ENCODE measurements at places on chromosomes 7 and 10.
A peak's percentile ranks its signal among the peaks of the same experiment; 100 is the strongest.

- no peak for DNase-seq
These were observed 370.5 kb upstream of the NPVF start for GRCh38 chr7:25598765-25599164.

DNA sequence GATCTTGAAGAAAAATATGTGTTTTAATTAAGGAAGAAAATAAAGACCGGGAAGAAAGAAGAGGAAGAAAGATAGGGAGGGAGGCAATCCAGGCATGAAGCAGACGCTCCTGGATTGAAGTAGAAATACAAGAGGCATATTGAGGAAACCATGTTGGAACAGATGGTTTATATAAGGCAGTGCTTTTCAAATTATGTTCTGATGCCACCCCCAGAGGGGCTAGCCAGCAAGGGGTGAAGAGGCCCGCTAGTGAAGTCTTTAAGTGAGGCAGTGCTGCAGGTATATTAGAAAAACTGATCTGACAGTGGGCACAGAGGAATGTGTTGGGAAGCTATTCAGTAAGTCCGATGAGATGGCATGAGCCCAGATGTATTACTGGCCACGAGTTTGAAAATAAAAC lies 40.1 kb downstream of the REEP3 start:
- DNase-seq: no peak

- peak; percentile 52 for DNase-seq
These were observed 261.2 kb upstream of the SEMA3A start for GRCh38 chr7:84455788-84456187.

DNA sequence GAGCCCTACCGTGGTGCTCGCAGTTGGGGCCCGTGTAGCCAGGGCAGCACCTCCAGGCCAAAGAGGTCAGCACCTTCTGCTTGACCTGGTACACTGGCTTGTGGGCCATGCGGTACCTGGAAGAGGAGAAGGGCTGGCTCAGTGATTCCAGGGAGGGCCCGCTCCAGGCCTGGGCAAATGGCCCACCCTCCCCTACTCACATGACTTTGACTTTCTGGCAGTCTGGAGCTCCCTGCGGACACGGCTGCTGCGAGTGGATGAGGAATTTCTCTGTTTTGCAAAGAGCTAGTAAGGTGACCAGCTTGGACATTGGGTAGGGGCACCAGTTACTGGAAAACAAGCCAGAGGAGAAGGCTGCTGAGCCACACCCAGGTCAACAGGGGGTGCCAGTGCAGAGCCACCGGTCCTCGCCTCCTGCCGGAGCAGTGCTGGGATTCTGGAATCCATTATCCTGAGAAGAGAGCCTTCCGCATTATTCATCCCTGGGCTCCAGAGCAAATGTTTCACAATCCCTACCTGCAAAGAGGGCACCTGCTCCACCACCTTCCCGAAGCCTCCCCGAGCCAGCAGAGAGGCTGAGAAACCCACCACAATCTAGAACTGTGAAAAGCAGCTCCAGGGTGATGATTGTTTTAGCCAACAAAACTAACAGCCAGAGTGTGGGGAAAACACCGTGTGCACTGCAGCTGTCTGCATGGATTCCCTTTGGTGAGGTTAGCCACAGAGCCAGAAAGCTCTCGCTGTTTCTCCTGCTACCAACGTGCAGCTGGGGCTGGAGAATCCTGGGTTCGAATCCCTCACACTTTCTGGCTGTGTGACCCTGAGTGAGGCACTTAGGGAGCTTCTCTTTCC lies 11.8 kb downstream of the MMRN2 start:
- DNase-seq: peak; percentile 38

DNA sequence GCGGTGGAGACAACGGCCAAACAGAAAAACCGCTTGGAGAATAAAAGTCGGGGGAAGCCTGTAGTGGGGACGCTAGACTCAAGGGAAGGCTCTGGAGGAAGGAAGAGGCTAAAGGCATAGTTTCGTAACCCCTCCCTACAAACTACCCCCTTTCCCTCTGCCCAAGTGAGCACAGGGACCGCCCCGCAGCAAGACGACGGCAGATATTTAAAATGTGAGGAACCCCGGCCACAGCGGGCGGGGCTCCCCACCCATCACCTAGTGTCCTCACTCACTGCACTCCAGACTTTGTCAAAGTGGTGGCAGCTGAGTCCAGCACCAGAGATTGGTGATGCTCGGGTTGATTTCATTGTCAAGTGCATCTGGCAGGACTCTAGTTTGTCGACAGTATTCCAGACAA lies 69.1 kb downstream of the PRKAG2 start:
- no peak for DNase-seq

DNA sequence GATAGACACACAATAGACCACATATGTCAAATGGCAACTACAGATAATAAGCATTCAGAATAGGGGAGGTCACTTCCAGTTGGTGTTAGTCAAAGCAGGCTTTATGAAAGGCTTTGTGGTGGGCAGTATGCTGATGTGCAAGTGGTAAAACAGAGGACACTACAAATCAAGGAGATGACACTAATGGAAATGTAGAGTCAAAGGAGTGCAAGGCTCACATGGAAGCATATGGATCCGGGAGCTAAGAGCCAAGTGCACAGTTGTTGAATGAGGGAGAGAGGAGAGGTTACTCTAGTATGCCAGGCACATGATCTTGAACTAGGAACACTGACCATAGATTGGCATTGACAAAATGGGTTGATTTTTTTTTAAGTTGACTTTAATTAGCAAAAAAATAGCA lies 62.7 kb downstream of the GRM3 start:
- DNase-seq: no peak

- DNase-seq: no peak
These were observed 9.7 kb downstream of the EIF4H start for GRCh38 chr7:74183653-74184450.

DNA sequence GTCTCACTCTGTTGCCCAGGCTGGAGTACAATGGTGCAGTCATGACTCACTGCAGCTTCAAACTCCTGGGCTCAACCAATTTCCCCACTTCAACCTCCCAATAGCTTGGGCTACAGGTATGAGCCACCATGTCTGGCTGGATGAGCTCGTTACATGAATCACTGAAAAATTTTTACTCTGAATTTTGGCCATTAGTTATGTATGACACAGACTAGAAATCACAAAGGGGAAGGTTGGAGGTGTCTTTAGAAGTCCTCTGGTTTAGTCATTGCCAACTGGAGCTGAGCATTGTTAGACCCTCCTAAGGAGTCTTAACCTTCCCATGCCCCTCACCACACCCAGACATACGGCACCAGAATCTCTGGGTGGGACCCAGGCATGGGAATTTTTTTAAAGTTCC lies 34.7 kb downstream of the SVIL start:
- DNase-seq: no peak

DNA sequence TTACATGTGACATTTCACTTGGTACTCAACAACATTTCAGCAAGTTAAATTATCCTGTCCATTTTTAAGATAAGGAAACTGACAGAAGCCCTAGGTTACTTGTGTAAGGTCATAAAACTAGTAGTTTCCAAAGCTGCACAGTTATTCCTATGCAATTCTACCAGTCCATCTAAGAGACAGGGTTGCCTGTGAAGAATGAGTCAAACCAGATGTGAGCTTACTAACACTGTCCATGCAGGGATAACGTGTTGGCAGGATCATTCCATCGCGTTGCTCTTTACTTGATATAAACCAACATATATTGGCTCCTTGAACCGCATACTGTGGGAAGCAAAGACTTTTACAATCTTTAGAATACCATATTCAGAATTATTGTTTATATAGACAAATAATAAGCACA lies 280.9 kb upstream of the HGF start:
- peak; percentile 79 for DNase-seq

- DNase-seq: peak; percentile 32
These were observed 349.0 kb downstream of the HPSE2 start for GRCh38 chr10:98886686-98887085.

DNA sequence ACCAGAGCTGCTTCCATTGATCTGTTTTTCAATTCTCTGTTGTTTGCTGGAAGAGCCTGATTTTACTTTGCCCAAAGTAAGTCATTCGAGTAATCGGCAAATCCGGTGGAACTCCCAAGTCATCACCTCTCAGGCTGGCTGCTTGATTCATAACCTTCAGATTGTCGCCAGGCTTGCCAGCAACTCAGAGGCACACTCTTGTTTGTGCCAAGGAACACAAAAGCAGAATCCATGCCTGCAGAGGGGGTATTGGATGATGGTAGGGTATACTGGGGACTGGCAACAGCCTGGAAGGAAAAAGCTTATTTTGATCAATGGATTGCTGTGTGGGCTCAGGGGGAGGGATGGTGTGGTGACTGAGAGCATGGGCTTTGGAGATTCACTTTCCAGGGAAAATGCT lies 542.4 kb downstream of the SORCS3 start:
- no peak for DNase-seq

DNA sequence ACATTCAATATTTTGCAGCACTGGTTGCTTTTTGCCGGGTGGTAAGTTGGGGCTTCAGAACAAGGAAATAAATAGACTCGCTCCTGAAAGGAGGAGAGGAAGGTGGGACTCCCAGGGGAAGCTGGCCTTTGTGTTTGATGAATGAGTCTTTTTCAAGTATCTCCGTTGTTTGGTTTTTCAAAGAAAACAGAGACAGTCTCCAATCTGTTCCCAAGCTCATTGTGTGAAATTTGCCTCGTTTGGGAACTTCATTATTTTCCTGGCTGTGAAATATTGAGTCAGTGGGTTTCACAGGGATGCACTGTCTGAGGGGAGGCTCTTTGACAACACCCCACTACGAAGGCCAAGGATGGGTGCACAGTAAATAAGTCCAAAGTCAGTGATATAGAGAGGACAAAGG lies 38.7 kb upstream of the KIAA1217 start:
- no peak for DNase-seq

DNA sequence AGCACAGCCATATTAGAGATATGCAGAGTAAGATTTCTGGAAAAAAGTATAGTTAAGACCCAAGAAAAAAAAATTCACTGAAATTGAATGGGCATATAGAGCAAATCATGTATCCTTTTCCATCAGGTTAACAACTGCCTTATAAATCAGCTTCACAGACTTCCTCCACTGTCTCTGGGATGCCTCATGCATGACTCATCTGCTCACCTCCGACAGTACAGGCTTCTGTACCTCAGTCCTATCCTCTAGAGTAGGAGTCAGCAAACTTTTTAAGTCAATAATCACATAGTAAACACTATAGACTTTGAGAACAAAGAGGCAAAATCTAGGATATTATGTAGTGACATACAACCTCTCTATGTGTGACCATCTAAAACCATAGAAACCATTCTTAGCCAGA lies 211.6 kb upstream of the SP8 start:
- no peak for DNase-seq

GRCh38 chr10:47160967-47161366 lies 139.0 kb upstream of the GDF10 start:
- DNase-seq: no peak

GRCh38 chr10:92121686-92122492 lies 169.0 kb downstream of the CPEB3 start:
- DNase-seq: no peak

DNA sequence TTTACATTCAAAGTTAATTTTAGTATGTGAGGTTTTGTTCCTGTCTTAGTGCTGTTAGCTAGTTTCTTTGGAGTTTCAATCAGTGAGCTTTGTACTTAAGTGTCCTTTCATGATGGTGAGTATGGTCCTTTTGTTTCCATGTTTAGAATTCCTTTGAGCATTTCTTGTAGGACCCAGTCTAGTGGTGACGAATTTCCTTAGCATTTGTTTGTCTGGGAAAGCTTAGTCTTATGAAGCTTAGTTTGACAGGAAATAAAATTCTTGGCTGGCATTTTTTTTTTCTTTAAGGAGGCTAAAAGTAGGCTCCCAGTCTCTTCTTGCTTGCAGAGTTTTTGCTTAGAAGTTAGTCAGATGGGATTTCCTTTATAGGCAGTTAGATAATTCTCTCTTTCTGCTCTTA lies 209.2 kb upstream of the SEMA3C start:
- no peak for DNase-seq

GRCh38 chr10:122707535-122707934 lies 7.9 kb upstream of the C10orf120 start:
- DNase-seq: no peak

DNA sequence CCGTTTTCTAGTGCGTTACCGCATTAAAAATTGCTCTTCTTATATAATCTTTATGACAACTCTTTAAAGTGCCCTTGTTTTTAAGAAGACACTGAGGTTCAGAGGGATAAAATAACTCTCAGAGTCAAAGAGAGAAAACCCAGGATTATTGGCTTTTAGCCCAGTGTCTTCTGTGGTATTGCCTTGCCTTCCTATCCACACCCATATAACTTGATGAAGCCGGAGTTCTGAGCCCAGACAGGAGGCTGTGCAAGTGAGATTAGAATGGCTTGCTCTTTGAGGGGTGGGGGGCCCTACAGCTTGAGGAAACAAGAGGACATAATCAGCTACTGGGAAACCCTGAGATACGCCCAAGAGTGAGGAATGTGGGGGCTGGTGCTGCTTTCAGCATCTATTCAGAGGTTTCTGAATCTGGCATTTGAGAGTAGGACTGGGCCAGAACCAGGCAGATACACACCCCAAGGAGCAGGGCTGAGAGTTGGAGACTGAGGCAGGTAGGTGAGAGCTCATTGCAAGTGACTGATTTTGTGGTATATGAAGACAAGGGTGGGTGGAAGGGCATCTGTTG lies 2.3 kb downstream of the PRXL2A start:
- no peak for DNase-seq

DNA sequence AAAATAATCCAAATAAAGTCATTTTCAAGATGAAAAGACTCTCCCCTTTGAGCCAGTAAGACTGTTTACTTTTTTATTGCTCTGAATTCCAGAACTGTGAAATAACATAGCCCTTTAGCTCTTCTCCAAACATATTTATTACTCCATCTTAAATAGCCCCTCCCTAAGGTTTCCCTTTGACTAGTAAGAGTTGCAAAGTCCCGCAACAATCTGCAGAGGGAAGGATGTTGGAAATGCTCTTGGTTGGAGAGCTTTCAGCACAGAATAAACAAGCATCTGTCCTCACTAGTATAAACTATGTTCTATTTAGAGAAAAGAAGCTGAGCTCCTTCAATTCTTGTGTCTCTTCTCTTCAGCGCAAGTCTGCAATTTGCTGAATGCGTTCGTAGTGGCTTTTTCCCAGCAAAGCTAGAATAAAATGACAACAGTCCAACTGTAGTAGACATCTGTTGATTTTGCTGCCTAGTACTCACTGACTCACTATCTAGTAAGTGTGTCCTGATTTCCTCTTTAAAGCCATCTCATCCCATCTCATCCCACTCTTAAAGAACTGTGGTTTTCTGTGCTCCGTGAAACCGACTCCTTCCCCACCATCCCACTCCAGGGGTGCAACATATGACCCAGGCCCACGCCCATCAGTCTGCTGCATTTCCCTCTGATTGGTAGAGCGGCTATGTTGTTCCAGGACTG lies 104.0 kb downstream of the FAM107B start:
- DNase-seq: peak; percentile 51

GRCh38 chr10:73086816-73087215 lies 9.8 kb downstream of the P4HA1 start:
- no peak for DNase-seq

GRCh38 chr10:86730227-86730626 lies 26.2 kb upstream of the BMPR1A start:
- no peak for DNase-seq

All from fibroblast of skin of right quadriceps (primary cell).